ENCODE measurements at places on chromosomes 1 and 21.
A peak's percentile ranks its signal among the peaks of the same experiment; 100 is the strongest.

- peak; percentile 91 for DNase-seq
Observed at GRCh38 chr1:15088281-15088971, 65.1 kb upstream of the TMEM51 start.

DNA sequence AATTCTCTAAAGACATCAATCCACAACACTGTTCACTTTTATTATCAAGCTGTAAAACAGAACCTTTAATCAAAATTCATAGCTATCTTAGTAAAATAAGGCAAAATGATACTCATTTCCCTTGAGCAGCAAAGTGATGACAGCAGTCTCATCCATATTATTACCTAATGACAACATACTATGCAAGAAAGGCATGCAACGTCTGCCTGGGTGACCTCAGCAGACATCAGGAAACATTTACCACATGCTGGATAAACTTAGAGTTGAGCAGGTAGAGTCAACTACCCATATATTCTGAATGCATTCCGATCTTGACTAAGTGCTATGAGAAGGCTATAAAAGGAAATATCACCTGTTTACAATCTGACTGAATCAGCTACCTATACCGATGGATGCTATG, 145.1 kb downstream of the SIPA1L2 start:
- DNase-seq: no peak

- DNase-seq: no peak
Observed at GRCh38 chr1:203992440-203992839, 80.5 kb upstream of the SOX13 start.

GRCh38 chr1:92094090-92094489, 13.9 kb downstream of the BTBD8 start:
- DNase-seq: no peak

DNA sequence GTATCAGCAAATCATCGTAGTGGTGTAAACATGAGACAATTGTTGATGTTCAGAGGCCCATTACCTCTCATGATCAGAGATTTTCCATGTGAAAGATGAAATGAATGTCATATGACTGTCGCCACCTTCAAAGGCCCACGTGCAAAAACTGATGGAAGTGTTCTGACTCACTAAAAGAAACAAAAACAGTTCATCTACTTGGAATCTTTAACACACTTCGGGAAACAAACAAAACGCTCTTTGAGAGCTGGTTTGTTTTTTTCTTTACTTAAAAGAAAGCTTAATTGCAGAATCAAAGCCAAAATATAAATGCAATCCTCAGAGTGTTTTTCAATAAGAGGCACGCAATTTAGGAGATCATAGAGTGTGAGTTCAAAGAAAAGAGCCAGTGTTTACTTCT, 100.8 kb downstream of the PLPPR4 start:
- DNase-seq: no peak

DNA sequence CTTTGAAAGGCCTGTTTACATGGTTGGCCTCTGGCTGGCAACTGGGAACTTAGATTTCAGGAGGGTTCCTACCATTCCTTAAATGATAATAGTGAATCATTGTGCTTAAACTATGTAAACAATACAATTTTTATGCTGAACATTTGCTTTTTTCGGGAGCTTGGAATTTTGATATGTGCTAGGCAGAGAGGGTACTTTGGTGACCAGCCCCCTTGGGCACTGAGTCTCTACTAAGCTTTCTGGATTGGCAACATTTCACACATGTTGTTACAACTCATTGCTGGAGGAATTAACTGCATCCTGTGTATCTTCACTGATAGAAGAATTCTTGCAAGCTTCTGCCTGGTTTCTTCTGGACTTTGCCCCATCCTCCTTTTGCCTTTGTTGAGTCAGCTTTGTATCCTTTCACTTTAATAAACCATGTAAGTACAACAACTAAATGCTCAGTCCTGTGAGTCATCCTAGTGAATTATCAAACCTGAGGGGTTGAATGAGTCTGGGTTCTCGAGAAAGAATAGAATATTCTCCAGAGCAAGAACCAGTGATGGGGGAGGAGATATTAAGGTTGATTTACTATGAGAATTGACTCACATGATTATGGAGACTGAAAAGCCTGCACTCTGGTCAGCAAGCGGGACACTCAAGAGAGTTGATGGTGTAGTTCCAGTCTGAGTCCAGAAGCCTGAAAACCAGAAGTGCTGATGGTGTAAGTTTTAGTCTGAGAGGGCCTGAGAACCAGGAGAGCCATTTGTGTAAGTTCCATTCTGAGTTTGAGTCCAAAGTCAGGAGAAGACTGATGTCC, 3.1 kb upstream of the SLC16A4 start:
- peak; percentile 64 for DNase-seq

DNA sequence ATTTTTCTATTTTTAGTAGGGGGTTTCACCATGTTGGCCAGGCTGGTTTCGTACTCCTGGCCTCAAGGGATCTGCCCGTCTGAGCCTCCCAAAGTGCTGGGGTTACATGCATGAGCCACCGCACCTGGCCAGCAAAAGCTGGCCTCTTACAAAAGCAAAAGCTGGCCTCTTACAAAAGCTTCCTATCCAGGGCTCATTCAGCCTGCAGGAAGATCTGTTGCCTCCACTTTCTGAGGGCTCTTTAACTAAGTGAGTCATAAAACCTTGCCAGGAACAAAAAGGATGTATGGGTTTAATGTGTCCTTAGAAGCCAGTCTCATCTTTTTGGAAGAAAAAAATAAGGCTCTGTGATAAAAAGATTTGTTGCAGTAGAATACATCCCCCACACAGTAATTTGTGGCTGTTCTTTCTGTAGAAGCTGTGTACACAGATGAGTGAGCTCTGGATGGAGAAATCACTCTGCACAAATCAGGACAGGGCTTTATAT, 15.0 kb downstream of the HTR1D start:
- DNase-seq: no peak

- DNase-seq: no peak
Observed at GRCh38 chr1:173869021-173869359, 810 bp downstream of the ZBTB37 start.

GRCh38 chr1:190124068-190124467, 353.6 kb downstream of the BRINP3 start:
- DNase-seq: no peak

DNA sequence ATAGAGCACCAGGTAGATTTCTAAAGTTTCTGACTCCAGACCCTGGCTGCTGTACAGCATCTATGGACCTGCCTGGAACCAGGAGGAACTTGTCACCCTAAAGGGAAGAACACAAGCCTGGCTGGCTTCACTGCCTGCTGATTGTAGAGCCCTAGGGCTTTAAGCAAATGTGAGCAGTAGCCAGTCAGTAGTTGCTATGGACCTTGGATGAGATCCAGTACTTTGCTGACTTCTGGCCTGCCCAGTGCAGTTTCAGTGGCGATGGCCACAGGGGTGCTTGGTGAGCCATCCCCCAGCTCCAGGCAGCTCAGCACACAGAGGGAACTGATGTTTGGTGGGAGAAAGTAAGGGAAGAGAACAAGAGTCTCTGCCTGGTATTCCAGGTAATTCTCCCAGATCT, 68.4 kb downstream of the ATP6V1G3 start:
- DNase-seq: no peak

- DNase-seq: no peak
Observed at GRCh38 chr1:17994046-17994445, 113.6 kb upstream of the IGSF21 start.

DNA sequence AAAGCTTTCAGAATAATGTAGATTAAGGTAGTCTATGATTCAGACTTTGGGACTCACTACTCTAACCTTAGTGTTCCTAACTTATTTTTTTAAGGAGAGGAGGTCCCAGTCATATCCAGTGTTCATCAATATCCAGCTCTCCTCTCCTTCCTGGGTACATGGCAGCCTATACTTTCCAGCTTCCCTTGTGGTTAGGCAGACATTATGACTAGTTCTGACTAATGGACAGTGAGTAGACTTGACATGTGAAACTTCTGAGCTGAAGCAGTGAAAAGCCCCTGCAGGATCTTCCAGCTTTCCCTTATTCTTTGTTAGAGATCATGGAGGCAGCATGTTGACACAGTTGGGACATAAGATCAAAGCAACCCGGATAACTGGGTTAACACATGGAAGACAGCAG, 144.2 kb downstream of the PTPRU start:
- no peak for DNase-seq

All from kidney (tissue), 22 donors.